Stomach (tissue), 19 donors: ENCODE measurements at places on chromosomes 16 and 17. TPM values are rescaled to one million over a fixed set of nuclear protein-coding genes. Genes with fewer than 3 reads are reported as not detected.

The KRT28 gene
- polyA plus RNA-seq: not detected

The CDH3 gene
- polyA plus RNA-seq: 13.6 TPM

The HSPB9 gene
- 0.35 TPM for polyA plus RNA-seq

The PRCD gene
- polyA plus RNA-seq: 4.2 TPM

The MGAT5B gene
- 0.46 TPM for polyA plus RNA-seq

The RMI2 gene
- 7.0 TPM for polyA plus RNA-seq

The CETP gene
- polyA plus RNA-seq: 0.18 TPM

The PRSS33 gene
- polyA plus RNA-seq: not detected

The ASIC2 gene
- polyA plus RNA-seq: not detected

The SLC12A3 gene
- 0.12 TPM for polyA plus RNA-seq
